ENCODE measurements at places on chromosomes 16 and 17.

- peak; percentile 39 for DNase-seq
Measured at GRCh38 chr17:3683054-3683511, 12.9 kb downstream of the P2RX5 start.

GRCh38 chr17:40545660-40546059 lies 19.6 kb downstream of the CCR7 start:
- DNase-seq, result no peak

DNA sequence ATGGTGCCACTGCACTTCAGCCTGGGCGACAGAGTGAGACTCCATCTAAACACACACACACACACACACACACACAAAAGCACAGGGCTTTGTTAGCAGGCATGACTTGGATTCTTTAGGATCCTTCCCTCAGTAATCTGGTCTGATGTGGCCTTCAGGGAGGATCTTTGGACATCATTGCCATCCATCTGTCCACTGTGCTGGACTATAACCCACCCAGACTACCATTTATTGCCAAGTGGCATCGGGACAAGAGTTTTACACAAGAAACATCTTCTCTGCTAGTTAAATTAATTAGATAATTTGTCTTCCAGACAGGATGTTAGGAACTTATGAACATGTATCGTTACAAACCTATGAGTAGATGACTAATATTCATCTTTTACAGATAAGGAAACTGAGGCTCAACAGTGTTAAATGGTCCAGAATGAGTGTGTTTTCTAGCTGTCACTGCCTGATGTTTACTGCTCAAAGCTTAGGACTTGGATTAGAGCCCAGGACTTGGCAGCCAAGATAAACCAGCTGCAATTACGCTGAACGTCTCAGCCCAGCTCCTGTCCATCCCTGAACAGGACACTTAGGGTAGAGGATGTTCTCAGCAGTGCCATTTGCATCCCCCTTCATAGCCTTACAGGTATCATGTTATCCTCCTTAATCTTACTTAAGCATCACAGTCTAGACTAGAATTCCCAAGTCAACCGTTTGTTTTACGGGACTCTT lies 285.8 kb downstream of the WWOX start:
- DNase-seq, result no peak

DNA sequence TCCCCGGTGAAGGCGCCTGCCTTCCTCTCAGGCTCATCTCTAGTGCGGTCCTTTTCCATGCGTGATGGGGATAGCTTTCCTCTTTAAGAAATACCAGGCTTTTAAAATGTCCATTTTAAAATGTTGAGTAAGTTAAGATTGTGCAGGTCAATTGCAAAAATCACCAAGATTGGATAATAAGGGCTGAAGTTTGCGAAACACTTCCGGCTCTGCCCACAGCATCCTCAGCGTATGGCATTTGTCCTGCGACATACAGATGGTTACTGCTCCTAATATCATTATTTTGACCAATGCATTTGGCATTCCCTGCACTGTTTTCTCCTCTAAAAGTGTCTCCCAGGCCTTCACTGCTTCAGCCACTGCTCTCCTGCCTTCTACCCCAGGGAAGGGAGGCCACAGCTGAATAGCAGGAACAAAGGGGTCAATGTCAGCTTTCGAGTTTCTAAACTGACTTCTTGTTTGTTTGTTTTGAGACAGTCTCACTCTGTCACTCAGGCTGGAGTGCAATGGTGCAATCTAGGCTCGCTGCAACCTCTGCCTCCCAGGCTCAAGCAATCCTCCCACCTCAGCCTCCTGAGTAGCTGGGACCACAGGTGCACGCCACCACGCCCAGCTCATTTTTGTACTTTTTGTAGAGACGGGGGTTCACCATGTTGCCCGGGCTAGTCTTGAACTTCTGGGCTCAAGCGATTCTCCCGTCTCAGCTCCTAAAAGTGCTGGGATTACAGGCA lies 91.9 kb downstream of the CRISPLD2 start:
- DNase-seq, result peak; percentile 36

DNA sequence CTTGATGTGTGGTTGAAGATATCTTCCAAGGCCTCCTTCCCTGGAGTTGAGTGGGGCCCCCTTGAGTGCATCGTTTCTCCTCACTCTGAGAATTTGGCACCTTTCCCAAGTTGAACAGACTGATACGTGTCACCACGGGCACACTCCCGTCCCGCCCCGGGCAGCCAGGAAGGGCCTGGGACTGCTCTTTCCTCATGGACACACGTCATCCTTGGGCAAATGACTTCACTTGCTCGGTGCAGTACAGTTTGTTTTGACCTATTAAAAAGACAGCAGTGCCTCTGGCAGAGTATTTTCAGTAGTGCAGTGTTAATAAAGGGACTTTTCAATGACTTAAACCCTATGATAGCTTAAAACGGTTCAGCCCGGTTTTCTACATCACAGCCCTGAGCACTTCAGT lies 59.9 kb downstream of the SEC14L1 start:
- no peak for DNase-seq

DNA sequence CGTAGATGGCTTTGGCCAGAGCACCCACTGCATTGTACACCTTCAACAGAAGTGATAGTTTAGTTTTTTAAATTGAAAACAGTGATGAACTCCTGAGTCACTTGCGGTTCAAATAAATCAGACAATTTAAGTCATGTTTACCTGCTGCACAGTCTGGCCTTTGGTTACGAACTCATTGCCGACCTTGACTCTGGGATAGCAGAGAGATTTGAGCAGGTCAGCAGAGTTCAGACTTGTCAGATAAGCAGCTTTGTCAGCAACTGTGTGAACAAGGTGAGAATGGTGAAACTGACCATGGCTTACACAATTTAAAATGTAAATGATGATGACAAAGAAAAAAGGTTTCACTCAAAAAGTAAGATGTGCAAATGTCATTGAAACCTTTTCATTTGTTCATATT lies 9.3 kb downstream of the MYH4 start:
- DNase-seq, result no peak

DNA sequence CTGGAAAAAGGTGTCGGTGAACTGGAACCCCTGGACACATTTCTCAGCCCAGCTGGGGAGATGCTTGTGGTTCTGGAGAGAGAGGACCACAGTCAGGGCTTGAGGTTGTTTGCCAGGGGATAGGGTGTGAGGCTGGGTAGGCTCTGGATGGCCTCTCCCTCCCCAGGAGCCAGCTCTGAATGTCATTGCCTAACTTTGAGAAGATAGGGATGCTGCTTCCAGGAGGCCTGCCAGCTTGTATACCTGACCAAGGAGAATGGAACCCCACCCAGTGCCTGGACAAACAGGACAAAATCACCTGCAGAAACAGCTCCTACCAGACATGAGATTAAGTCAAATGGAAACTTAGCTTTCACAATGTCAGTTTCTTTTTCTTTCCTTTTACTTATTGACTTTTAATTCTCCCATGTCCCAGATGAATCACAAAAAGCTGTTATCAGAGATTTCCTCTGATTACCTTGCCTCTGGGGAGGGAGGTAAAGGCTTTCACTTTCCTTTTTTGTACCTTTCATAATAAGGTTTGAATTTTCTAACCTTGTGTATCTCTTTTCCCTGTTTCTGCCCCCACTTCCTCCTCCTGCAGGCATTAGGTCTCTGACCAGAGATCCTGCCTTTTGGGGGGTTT lies 29.8 kb upstream of the PLLP start:
- no peak for DNase-seq

DNA sequence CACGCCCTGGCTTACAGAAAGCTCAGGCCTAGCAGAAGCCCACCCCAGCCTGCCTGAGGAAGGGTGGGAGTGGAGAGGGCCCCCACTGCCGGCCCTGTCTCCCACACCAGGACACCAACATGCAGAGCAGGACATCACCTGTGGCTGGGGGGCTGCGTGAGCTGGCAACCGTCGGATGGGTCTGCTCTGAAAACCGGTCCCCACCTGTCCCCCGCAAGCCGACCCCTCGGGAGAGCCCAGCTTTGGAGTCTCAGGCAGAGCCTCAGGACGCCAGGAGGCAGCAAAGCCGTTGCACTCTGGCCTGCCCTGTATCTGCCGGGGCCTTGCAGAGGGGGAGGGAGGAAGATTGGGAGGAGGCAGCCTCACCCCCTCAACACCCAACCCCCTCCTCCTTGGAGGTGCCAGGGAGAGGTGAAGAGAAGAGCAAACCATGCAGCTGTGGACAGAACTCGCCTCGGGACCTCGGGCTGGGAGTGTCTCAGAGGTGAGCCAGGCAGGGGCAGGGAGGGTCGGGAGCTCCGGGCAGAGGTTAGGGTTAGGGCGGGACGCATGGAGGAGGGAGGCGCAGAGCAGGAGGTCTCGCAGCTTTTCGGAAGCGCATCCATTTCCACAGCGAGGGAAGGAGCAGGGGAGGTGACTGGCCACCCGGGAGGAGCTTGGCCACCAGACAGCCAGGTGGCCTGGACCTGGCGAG lies 30.4 kb upstream of the ZC3H18 start:
- DNase-seq, result no peak

DNA sequence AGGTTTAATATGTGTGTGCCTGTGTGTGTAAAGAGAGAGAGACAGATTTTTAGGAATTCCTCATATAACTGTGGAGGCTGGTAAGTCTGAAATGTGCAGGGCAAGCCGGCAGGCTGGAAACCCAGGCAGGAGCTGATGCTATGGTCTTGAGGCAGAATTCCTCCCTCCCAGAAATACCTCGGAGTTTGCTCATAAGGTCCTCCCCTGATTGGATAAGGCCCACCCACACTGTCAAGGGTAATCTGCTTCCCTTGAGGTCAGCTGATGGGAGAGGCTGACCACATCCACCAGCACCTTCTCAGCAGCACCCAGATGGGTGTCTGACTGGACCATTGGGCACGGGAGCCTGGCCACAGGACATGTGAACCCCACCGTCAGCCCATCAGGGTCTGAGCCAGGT lies 42.4 kb downstream of the C16orf95 start:
- peak; percentile 64 for DNase-seq

- no peak for DNase-seq
Measured at GRCh38 chr17:83058266-83058798, 21.1 kb upstream of the METRNL start.

DNA sequence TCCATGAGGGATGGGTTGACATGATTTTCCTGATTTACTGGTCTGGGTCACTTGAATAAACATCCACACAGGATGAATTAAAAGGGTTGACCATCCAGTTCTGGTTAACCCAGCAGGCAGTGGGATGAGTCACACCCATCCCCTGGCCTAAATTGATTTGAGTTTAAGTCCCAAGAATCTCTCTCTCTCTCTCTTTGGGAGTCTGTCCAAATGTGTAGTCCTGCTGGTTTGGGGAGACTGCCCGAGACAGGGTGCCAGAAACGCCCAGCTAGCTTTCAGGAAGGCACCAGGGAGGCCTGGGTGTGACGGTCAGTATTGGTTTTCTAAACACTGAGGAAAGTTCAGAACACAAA lies 38.8 kb downstream of the SCPEP1 start:
- peak; percentile 50 for DNase-seq

GRCh38 chr17:51224402-51225262 lies 35.2 kb downstream of the MBTD1 start:
- no peak for DNase-seq

- DNase-seq, result no peak
Measured at GRCh38 chr17:41434005-41434404, 6.8 kb downstream of the KRT38 start.

DNA sequence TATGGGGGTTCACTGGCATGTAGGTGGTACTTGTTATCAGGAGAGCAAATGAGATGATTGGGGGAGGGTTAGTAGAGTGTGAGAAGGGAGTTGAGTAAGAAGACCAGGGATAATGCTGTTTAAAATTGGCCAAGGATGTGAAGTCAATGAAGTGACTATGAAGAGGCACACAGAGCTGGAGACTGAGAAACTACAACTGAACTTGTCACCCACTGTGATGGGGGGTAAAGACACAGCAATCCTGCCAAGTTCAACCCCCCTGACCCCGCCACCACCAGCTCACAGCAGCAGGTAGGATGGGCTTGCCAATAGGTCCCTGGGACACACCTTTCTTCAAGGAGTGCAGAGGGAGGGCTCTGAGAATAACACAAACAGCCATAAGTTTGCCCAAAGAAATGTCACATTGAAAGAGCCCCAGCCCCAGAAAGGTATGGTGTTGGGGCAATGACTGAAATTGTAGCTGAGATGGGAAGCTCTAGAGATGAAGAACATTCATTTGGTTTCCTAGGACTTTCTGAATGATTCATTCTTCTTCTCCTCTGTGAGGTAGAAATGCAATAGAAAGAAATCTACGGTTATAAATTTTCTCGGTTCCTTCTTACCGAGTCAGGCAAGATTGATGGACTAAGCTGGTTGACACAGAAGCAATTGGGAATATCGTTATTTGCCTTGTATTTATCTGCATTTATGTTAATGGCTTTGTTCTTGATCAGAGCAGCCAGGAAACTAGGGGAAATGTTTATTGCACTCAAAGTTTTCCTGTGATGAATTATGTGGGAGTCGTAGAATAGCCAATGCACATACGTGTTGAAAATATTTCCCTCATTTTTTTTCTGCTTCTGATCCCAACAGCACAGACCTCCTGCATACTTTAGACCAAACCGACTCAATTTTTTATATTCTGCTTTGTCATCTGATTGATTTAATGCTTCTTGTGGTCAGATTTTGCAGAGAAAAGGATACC lies 595.2 kb upstream of the CDH11 start:
- DNase-seq, result no peak

DNA sequence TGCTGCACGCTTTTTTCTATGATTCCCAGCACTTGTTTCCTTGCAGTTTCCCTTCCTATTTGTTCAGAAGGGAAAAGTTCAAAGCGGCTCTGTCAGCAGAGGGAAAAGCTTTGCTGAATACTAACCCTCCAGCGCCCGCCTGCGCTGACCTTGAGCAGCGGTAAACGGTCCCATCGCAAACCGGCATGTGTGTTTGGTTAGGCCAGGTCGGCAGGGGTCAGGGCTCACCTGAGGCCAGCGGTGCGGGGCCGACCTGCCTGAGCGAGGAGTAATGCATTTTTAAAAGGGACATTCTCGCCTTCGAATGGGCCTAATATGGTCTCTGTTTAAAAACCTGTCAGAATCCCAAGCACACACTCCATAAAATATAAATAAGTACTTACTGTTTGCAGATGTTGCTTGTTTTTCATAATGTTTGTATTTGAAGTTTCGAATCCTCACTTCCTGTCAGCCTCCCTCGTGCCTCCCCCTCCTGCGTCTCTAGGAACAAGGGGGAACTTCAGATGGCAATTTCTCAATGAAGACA lies 110.1 kb downstream of the IRX3 start:
- DNase-seq, result no peak

DNA sequence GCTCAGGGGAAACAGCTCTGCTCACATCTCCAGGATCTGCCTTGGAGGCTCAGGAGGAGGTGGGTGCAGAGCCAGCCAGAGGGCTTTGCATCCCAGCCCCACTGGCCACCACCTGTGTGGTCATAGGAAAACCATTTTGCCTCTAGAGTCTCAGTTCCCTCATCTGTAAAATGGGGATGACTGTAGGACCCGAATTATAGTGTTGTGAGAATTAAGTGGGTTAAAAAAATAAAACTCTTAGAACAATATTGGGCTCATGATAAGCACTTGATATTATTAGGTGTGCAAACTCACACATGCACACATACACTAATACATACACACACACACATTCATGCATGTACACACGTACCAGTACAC lies 19.4 kb upstream of the JPH3 start:
- no peak for DNase-seq

GRCh38 chr17:7557775-7558543 lies 591 bp upstream of the TNFSF13 start:
- peak; percentile 52 for DNase-seq

DNA sequence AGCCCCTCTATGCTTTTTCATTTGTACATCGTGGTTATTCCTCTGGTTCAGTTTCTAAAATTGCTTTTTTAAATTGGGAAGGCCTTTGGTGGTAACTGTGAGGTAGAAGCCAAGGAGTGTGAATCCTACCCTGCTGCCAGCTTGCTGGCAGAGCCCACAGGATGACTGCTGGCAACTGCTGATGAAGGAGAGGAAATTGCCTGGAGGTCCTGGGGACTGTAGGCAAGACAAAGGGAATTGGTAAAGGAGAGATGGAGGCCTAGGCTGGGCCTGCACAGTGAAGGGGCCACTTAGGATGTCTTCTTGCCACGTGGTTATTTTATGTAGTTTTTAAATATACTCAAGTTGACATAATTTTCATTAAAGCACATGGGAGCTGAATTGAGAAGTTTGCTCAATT lies 15.8 kb downstream of the C17orf58 start:
- DNase-seq, result no peak
